Stimulated activated CD4-positive, alpha-beta T cell treated with anti-CD3 and anti-CD28 coated beads, Interleukin-12 subunit alpha, Interleukin-12 subunit beta, amount 100 ng/mL, for 48 hours (primary cell): ENCODE measurements at places on chromosomes 16 and 17.

GRCh38 chr16:4894276-4895150, 42.4 kb downstream of the PPL start:
- DNase-seq: no peak

GRCh38 chr17:33052856-33053255, 61.2 kb downstream of the SPACA3 start:
- no peak for DNase-seq

DNA sequence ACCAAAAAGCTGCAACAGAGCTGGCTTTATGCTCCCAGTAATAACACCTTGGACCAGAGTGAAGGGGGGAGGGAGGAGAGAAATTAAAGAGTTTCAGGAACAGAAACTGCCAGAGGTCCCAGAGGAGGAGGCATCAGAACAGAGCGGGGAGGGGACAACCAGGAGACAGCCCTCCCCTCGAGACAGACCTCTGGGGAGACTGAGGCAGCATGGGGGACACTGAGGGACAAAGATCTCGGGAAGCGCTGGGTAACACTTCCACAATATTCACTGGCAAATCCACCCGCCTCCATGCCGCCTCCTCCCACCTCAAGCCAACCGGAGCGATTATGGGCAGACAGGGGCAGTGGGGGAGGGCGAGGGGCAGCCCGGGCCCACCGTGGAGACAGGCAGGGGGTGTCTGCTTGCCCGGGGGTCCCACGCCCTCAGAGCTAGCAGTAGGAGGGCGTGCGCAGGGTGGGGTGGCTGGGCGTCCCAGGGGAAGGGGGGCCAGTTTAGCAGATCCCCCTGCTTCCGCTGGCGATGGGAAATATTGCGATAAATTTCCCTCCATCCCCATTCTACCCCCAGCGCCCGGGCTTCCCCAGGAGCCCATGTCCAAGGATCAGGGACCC, 1.2 kb downstream of the PCGF2 start:
- no peak for DNase-seq

DNA sequence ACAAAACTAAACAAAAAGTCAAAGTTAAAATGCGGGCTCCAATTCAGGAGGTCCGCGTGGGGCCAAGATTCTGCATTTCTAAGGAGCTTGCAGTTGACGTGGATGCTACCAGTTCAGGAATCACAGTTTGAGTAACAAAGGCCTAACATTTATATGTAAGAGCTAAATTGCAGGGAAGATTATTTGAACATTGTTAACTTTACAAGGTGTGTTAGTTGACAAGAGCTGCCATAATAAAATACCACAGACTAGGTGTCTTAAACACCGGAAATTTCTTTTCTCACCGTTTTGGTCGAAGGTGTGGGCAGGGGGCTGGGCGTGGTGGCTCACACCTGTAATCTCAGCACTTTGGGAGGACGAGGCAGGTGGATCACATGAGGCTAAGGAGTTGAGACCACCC, 24.8 kb upstream of the CMIP start:
- no peak for DNase-seq

GRCh38 chr17:44007346-44008204, 3.2 kb downstream of the NAGS start:
- no peak for DNase-seq

DNA sequence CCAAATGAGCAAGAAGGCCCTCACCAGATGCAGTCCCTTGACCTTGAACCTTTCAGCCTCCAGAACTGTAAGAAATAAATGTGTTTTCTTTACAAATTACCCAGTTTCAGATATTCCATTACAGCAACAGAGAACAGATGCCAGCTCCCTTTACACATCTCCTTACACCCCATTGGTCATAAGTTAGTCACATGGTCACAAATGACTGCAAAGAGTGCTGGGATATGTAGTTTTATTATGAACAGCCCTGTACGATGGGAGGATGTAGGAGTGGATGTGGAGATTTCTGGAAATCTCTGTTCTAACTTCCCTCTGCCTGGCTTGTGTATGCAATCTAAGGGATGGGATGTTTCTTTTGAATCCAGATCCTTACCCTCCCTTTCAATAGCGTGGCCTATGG, 13.3 kb upstream of the RPL38 start:
- no peak for DNase-seq

- no peak for DNase-seq
Measured at GRCh38 chr16:8963010-8963820, 491 bp downstream of the USP7 start.

GRCh38 chr17:79082311-79083190, 7.9 kb downstream of the ENGASE start:
- DNase-seq: peak; percentile 43

- peak; percentile 47 for DNase-seq
Measured at GRCh38 chr16:31427441-31428278, 500 bp downstream of the COX6A2 start.

GRCh38 chr16:75250089-75250808, 1.2 kb downstream of the BCAR1 start:
- DNase-seq: no peak

DNA sequence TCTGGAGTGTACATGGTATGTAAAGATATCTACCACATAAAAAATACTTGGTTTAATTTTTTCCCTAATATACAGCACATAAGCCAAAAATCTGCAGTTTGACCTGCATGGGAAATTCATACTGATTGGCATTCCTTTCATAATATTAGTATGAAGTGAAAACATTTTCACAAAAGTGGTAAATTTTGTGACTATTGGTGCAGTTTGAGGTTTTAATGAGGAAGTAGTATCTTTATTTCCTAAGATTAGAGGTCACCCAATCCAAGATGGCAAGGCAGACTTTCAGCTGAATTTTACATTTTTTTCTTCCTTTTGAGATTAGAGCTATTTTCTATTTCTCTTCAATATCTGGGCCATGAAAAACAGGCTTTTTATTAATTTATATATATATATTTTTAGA, 21.2 kb downstream of the METTL9 start:
- no peak for DNase-seq

- no peak for DNase-seq
Measured at GRCh38 chr17:12790249-12791106, 1.2 kb downstream of the ARHGAP44 start.

GRCh38 chr17:17152385-17152784, 53.7 kb downstream of the PLD6 start:
- no peak for DNase-seq

DNA sequence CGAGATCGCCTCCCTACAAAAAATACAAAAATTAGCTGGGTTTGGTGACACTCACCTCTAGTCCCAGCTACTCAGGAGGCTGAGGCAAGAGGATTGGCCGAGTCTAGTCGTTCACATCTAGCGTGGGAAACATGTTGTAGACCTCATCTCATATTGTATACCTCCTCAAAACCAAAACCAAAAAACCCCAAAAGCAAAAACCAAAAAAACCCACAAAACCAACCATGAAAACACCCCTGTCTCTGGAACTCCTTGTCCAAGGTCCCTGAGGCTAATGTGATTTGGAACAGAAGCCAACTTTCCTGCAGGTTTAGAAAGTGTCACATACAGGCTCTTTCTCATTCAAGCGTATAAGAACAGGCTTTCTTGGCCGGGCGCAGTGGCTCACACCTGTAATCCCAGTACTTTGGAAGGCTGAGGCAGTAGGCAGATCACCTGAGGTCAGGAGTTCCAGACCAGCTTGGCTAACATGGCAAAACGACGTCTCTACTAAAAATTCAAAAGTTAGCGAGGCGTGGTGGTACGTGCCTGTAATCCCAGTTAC, 29.0 kb downstream of the RAB11FIP3 start:
- no peak for DNase-seq

- DNase-seq: no peak
Measured at GRCh38 chr17:8949061-8949661, 16.3 kb downstream of the PIK3R5 start.

- no peak for DNase-seq
Measured at GRCh38 chr17:80277751-80278671, 17.4 kb downstream of the RNF213 start.

- no peak for DNase-seq
Measured at GRCh38 chr17:66976781-66977201, 12.3 kb downstream of the CACNG4 start.

- no peak for DNase-seq
Measured at GRCh38 chr16:81526935-81527334, 82.3 kb downstream of the CMIP start.

DNA sequence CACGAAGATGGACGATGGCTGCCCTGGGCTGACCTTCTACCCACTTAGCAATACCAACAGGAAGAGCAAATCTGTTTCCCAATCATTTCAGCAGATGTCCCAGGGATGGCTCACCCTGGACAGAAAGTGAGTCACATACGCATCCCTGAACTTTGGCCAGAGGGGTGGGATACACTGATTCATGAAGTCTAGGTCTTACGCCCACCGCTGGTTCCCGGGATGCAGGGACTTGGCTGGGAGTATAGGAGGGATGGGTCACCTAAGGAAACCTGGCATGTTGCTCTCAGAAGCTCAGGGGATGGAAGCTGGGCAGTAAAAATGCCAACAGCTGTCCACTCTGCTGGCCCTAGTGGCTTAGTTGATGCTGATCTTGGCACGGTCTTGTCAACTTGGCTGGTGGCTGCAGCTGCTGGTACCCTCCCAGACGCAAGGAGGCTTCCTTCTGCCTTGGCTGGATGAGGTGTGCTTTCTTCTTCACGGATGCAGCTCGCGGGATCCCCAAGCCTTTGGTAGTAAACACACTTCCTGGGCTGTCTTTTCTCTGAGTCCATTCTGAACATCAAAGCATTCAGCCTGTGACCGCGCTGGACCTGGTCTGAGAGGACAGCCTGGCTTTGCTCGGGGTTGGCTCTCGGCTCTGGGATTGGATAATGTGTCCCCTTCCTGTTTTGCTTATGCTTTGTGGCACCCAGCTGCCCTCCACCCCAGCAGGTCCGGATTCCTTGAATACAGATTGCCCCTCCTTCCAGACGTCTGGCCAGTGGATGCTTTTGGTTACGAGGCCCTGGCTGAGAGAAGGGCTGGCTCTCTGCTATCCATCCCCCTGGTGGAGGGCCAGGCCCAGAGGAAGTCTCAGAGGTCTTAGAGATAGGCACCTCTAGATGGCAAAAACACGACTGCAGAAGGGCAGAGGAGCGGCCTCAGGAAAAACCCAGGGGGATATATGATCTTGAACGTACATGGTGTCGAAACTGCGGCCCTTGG, 71.5 kb downstream of the RAP1GAP2 start:
- no peak for DNase-seq

GRCh38 chr16:19607616-19608280, 52.2 kb downstream of the VPS35L start:
- DNase-seq: no peak

- DNase-seq: peak; percentile 28
Measured at GRCh38 chr16:16025214-16025968, 76.0 kb downstream of the ABCC1 start.

- DNase-seq: no peak
Measured at GRCh38 chr16:75244225-75244809, 7.1 kb downstream of the BCAR1 start.

DNA sequence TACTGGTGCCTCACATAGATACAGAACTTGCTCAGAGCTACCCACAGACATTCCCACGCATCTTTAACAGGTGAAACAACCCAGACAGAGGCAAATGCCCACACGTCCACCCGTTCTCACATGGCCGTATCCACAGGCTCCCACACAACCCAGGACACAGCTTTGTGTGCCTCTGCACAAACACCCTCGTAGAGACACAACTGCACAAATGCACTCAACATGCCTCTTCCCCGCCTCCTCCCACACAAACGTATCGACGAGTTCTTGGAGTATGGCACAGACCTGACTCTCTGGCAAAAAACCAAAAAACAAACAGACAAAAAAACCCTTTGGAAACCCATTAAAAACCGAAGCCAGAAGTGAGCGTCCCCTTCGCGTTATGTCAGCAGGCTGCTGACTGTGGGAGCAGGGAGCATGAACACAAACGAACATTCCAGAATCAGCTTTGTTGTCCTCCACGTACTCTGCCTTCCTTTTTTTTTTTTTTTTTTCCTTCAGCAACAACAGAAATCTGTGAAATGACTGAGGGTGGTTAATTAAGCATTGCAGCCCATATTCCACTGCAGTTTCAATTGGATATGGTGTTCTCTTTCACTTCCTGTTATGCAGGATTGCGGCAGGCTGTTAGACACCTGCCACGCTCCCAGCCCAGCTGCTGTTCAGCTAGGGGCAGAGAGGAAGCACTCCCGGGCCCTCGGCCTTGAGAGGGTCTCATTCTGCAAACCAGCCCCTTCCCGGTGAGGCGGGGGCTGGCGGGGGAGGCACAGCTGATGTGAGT, 313.7 kb downstream of the MAF start:
- no peak for DNase-seq

GRCh38 chr17:57899391-57899790, 49.5 kb upstream of the MRPS23 start:
- no peak for DNase-seq

- DNase-seq: no peak
Measured at GRCh38 chr17:43871946-43872690, 25.1 kb downstream of the CD300LG start.

DNA sequence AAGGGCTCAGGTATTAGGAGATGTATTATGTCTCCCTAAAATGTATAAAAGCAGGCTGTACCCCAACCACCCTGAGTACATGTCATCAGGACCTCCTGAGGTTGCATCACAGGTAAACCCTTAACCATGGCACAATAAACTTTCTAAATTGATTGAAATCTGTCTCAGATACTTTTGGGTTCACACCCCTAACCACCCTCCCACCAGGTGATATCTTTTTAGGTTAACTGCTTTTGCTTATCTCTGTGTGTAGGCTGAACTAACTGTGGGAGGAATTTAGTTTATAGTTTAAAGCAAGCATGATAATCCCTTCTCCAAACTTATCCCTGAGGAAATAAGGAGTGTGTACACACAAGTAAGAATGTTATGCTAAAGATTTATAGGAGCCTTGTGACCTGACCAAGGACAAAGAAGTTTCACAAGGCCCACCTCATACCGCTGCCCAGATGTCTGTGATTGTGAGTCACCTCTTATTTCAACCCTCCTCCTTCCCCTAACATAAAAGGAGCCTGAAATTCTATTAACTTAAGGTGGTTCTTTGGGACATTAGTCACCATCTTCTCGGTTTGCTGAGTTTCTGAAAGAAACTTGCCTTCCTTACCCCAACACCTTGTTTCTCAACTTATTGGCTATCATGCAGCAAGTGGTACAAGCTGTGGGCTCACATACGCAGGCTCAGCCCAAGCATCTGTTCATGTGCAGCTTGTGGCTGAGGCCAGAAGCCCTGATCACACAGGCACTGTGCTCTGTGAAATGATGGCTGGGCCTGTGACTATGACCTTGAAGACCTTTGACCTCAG, 11.3 kb downstream of the PRSS22 start:
- no peak for DNase-seq

DNA sequence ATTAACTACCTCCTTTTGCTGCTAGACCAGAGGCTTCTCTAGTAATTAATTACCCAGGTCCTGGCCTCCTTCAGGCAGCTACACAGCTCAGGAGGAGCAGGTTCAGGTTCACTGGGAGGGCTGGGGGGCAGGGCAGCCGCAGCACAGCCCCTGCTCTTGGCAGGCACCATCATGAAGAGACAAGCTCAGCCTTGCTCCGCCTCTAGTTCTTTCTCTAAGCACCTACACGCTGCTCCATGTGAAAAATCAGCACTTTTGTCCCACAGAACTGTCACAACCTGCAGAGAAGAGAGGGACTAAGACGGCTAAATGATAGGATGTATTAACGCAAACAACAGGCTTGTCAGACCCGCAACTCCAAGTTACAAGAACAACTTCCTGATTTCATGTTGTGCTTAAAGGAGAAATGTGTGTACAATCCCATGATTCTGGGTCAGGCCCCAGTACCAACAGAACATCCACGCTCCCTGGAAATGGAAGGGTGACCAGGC, 53.4 kb downstream of the GRB2 start:
- no peak for DNase-seq

GRCh38 chr16:29230671-29231096, 175.8 kb downstream of the NPIPB11 start:
- DNase-seq: no peak
